ENCODE measurements at places on chromosomes 4 and X. TPM values are rescaled to one million over a fixed set of nuclear protein-coding genes. Genes with fewer than 3 reads are reported as not detected.
A peak's percentile ranks its signal among the peaks of the same experiment; 100 is the strongest.

TMPRSS11D gene
- not detected for total RNA-seq

OFD1 gene
- total RNA-seq: 11.6 TPM

ATP11C gene
- 21.4 TPM for total RNA-seq

TLR3 gene
- 8.3 TPM for total RNA-seq

IGFBP7 gene
- total RNA-seq: 347 TPM

ENAM gene
- 0.32 TPM for total RNA-seq

DNA sequence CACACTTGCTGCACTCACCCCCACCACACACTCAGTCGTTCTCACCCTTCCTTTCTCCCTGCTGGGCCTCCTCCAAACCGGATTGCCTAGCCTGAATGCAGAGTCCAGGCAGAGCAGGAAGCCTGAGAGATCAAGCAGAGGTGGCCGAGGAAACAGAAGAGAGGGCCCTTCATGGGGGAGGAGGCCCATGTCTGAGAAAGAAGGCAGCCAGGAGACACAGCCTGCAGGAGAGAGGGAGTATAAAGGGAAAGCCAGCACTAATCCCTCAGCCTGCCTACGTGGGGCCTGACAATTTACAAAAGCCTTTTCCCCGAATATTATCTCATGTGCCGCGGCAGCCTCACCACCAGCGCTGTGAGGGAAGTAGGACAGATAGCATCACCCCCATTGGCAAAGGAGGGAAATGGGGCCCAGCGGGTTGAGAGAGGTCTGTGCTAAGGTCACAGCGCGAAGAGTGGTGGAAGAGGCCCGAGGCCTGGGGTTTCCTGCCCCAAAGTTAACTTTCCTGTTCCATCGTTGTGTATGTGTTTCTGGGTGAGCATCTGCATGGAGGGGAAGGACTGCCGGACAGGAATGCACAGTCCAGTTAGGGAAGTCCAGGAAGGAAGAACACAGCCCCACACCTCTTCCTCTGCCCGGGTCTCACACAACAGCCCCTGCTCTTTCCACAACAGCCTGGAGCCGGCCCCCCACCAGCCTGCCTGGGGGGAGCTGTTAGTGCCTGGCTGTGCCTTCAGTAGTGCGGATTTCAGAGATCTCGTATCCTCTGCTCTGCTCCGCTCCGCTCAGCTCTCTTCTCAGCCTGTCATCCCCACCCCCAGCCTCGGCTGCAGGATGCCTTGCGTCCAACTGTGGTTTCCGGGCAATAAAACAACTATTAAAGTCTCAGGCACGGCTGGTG, 50.9 kb upstream of the BCOR start:
- no peaks in the 10 kb centered on the region for H3K36me3 ChIP-seq
- no peak overlapping the region for H3K27ac ChIP-seq
- H3K4me3 ChIP-seq: no peak overlapping the region
- peaks cover 6% of the 10 kb centered on the region for H3K27me3 ChIP-seq
- no peaks in the 10 kb centered on the region for H3K4me1 ChIP-seq

GRCh38 chr4:147674496-147674895, 9.5 kb downstream of the PRMT9 start:
- H3K4me3 ChIP-seq: no peak overlapping the region
- no peaks in the 10 kb centered on the region for H3K36me3 ChIP-seq
- H3K4me1 ChIP-seq: no peaks in the 10 kb centered on the region
- no peaks in the 10 kb centered on the region for H3K27me3 ChIP-seq
- DNase-seq: no peak
- H3K27ac ChIP-seq: no peak overlapping the region

- H3K27ac ChIP-seq: no peak overlapping the region
- H3K4me3 ChIP-seq: no peak overlapping the region
- no peaks in the 10 kb centered on the region for H3K36me3 ChIP-seq
- H3K27me3 ChIP-seq: no peaks in the 10 kb centered on the region
Observed at GRCh38 chr4:7622371-7622770, 187.6 kb upstream of the PSAPL1 start.

DNA sequence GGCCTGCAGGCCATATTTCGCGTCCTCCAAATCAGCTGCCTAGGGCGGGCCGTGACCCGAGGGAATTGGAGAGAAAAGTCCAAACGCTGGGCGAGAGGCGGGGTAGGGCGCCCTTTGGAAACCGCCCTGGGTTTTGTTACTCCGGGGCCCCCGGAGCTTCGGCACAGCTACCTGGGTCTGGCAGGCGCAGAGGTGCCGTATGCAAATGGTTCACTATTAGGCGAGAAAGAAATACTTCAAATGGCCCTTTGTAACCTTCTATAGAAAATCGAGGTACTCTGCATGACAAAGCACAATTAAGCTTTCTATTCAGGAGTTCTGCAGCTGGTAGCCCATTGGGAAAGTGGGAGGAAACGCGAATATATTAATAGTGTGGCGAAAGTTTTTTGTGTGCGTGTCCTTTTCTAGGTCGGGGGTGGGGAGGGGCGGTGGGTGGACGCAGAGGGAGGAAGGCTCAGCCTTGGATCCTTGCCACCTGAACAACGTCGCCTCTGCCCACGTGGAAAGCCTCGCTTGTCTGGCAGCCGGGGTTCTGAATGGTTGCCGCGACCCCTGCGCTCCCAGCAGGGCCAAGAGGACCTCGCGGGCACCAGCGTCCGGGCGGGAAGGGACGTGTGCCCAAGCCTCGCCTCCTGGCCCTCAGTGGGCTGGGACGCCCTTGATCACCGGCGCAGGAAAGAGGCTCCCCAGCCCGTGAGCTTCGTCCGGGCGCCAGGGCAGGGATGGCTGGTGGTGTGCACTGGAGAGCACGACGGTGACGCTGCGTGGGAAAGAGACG, 9.5 kb downstream of the GSX2 start:
- H3K4me3 ChIP-seq: peak overlapping the region; percentile 35
- no peaks in the 10 kb centered on the region for H3K36me3 ChIP-seq
- H3K27me3 ChIP-seq: no peaks in the 10 kb centered on the region
- DNase-seq: no peak
- no peak overlapping the region for H3K27ac ChIP-seq

- DNase-seq: no peak
- H3K4me3 ChIP-seq: no peak overlapping the region
- no peaks in the 10 kb centered on the region for H3K4me1 ChIP-seq
- no peak overlapping the region for H3K27ac ChIP-seq
Observed at GRCh38 chrX:67734111-67734753, 190.4 kb downstream of the AR start.

DNA sequence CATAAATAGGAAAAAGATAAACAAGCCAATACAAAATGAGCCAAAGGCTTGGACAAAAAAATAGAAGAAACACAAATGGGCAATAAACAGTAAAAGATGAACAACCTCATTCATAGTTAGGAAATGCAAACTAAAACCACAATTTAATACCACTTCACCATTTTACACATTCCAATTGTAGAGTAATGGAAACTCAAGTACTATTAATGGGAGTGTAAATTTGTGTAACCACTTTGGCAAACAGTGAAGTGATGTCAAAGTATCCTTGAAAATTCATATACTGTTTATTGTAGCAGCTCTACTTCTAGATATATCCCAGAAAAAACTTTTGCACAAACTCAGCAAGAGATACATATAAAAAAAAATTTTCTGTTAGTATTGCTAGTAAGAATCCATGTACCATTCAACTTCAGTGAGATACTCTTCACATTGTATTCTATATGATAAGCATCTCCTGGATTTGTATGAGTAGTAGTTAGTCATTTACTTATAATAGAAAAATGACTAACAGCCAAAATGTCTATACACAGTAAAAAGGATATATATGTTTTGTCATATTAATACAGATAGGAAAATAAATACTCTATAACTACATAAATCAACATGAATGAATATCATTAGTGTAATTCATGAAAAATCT, 229.8 kb downstream of the DKK2 start:
- no peaks in the 10 kb centered on the region for H3K36me3 ChIP-seq
- no peak overlapping the region for H3K27ac ChIP-seq
- H3K4me1 ChIP-seq: no peaks in the 10 kb centered on the region
- H3K27me3 ChIP-seq: no peaks in the 10 kb centered on the region
- no peak for DNase-seq
- no peak overlapping the region for H3K4me3 ChIP-seq

- DNase-seq: no peak
- peaks cover 11% of the 10 kb centered on the region for H3K4me1 ChIP-seq
- H3K27ac ChIP-seq: no peak overlapping the region
- H3K4me3 ChIP-seq: no peak overlapping the region
- H3K36me3 ChIP-seq: no peaks in the 10 kb centered on the region
Observed at GRCh38 chr4:186954509-186954908, 230.9 kb upstream of the FAT1 start.

DNA sequence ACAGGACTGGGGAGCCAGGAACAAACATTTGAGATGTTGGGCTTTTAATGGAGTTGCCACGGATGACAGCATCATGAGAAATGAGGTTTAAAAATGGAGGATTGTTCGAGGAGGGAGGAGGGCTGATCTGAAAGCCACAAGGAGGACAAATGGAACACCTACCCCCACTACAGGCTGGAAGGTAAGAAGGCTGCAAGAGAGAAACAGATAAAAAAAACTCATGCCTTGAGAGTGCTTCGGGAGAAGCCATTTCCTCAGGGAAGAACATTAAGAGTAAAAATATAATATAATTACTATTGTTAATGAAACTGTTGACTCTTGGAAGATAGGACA, 119.5 kb upstream of the MAP9 start:
- no peaks in the 10 kb centered on the region for H3K36me3 ChIP-seq
- H3K4me3 ChIP-seq: no peak overlapping the region

GRCh38 chrX:101078716-101079598, at the start of gene TMEM35A:
Gene TMEM35A, plus strand, starts transcription at chrX:101078879. Its CDS starts 124 bp downstream, at chrX:101079003.
- DNase-seq: no peak
- H3K27me3 ChIP-seq: no peaks in the 10 kb centered on the region
- no peaks in the 10 kb centered on the region for H3K4me1 ChIP-seq
- H3K36me3 ChIP-seq: no peaks in the 10 kb centered on the region
- no peak within 1 kb of the TSS for H3K27ac ChIP-seq
- H3K4me3 ChIP-seq: no peak within 1 kb of the TSS

DNA sequence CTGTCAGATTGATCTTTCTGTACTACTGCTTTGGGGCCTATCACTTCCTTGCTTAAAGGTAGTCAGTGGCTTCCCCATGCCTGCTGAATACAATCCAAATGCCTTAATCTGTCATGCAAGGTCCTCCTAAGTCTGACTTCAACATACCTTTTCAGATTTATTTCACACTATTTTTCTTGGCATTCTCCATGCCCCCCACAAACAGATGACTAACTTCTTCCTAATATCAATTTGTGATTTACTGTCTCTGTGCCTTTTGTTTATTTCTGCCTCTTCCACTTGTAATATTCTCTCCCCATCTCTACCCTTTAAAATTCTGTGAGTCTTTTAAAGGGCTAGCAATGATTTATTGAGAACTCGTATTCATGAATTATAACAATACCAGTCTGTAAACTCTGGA, 41.8 kb downstream of the OCRL start:
- H3K27ac ChIP-seq: no peak overlapping the region
- no peak for DNase-seq
- H3K4me3 ChIP-seq: no peak overlapping the region
- H3K36me3 ChIP-seq: peaks cover 8% of the 10 kb centered on the region
- H3K4me1 ChIP-seq: no peaks in the 10 kb centered on the region
- no peaks in the 10 kb centered on the region for H3K27me3 ChIP-seq

DNA sequence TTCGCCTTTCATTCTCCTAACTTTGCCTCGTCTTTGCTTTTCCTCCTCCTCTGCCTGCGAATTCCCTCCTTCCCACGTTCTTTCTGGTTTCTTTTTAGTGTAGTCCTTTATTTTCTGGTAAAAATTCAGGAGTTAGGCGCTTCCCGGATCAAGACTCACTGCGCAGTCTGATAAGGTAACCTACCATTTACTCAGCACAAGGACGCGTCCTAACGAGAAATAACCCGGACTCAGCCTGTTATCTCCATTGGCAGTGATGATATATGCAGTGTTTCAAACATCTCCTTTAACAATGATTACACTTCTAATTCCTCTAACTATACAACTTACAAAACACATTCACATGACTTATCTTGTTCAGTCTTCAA, 357 bp upstream of the ETNPPL start:
- H3K36me3 ChIP-seq: no peaks in the 10 kb centered on the region
- H3K4me1 ChIP-seq: peaks cover 30% of the 10 kb centered on the region
- H3K27ac ChIP-seq: peak overlapping the region; percentile 88
- no peak for DNase-seq

GRCh38 chrX:103818842-103819619, 13.0 kb downstream of the RAB9B start:
- H3K4me3 ChIP-seq: no peak overlapping the region
- no peaks in the 10 kb centered on the region for H3K27me3 ChIP-seq
- H3K4me1 ChIP-seq: no peaks in the 10 kb centered on the region
- no peak overlapping the region for H3K27ac ChIP-seq
- no peaks in the 10 kb centered on the region for H3K36me3 ChIP-seq

- H3K4me3 ChIP-seq: no peak overlapping the region
- no peak for DNase-seq
- H3K27me3 ChIP-seq: no peaks in the 10 kb centered on the region
- H3K36me3 ChIP-seq: no peaks in the 10 kb centered on the region
Observed at GRCh38 chrX:9503261-9503660, 38.4 kb downstream of the TBL1X start.

GRCh38 chr4:4775493-4776004, 83.9 kb upstream of the MSX1 start:
- H3K4me3 ChIP-seq: no peak overlapping the region
- no peak for DNase-seq
- H3K36me3 ChIP-seq: no peaks in the 10 kb centered on the region
- H3K4me1 ChIP-seq: no peaks in the 10 kb centered on the region
- no peak overlapping the region for H3K27ac ChIP-seq

GRCh38 chrX:130669233-130669632, 233.8 kb downstream of the ENOX2 start:
- no peak for DNase-seq
- H3K4me3 ChIP-seq: no peak overlapping the region
- H3K36me3 ChIP-seq: no peaks in the 10 kb centered on the region
- H3K4me1 ChIP-seq: no peaks in the 10 kb centered on the region
- no peak overlapping the region for H3K27ac ChIP-seq
- H3K27me3 ChIP-seq: no peaks in the 10 kb centered on the region

DNA sequence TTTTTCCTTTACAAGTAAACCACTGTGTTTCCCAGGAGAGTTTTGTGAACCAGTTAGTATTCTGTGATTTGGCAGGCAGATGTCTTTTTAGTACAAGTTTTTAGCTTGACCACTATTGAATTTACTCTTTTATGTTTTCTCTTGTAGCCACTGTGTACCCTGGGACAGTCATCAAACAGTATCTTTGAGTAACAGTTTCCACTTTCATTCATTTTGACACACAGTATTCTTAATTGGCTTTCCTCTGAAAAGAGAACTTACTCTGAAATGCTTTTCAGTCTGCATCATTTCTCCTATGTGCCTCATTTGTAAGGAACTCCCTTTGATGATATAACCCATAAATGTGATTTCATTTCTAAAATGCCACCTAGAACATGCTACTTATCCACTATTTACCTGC, 476.5 kb downstream of the PDGFC start:
- no peak for DNase-seq
- no peaks in the 10 kb centered on the region for H3K36me3 ChIP-seq
- no peak overlapping the region for H3K27ac ChIP-seq
- H3K4me1 ChIP-seq: no peaks in the 10 kb centered on the region
- H3K4me3 ChIP-seq: no peak overlapping the region
- no peaks in the 10 kb centered on the region for H3K27me3 ChIP-seq

DNA sequence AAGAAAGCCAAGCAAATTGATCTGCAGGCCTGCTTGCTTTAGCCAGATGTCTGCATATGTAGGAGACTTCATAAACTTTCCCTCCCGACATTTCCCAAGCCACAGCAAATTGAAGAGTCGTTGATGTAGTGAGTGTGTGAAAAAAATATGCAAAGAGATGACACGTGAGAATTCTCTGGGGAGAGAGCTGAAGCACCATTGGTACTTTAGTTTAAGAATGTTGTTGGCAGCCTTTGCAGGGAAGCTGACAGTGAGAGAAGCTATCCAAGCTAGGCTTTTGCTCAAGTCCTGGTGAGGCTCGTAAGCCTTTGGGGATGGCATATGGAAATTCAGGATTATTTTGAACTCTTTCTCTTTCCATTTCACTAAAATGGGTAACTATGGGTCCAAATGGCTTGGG, 87.5 kb downstream of the GLRA2 start:
- DNase-seq: no peak
- no peak overlapping the region for H3K27ac ChIP-seq
- H3K4me1 ChIP-seq: no peaks in the 10 kb centered on the region
- H3K4me3 ChIP-seq: no peak overlapping the region
- no peaks in the 10 kb centered on the region for H3K36me3 ChIP-seq

Measured in right lobe of liver (tissue), 6 donors.